ENCODE measurements at places on chromosomes 7 and 10.
A peak's percentile ranks its signal among the peaks of the same experiment; 100 is the strongest.

DNA sequence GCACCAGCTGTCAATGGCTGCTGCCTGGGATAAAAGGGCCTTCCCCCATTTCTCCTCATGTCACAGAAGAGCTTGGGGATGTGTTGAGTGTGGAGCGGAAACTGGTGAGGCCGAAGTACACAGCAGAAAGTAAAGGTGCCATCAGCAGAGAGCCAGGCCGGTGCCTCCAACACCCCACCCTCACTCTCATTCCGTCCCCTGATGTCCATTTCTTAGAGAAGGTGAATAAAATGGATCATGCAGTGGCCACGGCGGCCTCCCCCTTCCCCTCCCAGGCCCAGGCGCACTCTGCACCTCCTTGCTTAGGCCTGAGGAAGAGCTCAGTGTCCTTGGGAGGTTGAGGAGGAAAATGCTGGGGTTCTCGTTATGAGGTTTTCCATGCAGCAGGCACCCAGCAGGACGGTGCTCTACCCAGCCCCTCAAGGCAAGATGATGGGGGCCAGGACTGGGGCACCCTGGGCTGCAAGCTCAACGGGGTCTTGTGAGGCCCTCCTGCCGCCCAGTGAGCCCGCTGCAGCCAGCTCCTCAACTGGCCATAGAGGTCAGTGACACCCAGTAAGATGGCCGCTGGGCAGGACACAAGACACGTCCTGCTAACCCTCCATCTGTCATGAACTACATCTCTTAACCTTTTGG, 163.9 kb downstream of the ADARB2 start:
- DNase-seq = no peak

GRCh38 chr10:88881922-88882645, 2.0 kb downstream of the STAMBPL1 start:
- DNase-seq = no peak

GRCh38 chr10:45446858-45447257, 72.8 kb downstream of the ALOX5 start:
- no peak for DNase-seq

DNA sequence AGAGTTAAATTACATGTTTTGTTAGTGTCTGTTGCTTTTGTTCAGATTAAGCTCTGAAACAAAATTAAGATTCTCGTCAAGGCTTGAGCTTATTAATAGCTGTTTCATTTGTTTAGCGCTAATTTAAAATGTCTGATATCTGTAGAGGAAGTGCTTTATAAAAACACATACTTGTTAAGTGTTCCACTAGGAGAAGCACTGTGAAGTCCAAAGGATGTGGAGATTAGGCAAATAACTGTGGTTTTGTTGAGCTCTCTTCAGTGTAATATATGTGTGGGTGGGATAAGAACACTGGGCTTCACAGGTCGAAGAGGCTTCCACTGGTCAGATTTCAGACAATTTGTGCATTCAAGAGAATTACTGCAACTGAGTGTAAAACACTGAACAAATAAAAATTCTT, 242.0 kb downstream of the AUTS2 start:
- DNase-seq = no peak

DNA sequence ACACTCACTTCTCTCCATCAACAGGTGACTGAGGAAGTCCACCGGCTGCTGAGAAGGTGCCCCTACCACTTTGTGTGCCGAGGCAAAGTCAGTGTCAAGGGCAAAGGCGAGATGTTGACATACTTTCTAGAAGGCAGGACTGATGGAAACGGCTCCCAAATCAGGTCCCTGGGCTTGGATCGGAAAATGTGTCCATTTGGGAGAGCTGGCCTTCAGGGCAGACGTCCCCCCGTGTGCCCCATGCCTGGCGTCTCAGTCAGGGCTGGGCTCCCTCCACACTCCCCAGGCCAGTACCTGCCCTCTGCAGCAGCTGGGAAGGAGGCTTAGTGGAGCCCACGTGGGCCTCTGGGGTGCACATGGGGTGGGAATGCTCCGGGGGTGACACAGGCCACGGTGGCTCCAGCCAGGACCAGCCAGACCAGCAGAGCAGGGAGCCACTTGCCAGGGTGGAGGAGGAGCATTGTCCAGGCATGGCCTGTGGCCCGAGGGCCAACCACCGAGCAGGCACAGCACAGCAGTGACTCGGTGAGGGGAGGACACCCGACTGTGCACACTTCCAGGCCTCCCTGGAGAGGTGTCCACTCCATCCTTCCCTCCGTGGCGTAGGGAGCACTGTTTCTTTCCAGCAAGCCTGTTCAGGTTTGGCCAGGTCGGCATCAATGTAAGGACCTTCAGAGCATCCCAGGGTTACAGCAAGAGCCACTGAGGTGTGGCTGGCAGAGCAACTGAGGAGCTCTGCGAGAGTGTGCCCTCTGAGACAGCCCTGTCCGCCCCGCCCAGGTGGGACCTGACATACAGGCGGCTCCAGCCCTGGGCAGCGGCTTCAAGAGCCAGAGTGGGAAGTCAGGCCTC, 139.7 kb downstream of the ADCY1 start:
- DNase-seq = no peak

DNA sequence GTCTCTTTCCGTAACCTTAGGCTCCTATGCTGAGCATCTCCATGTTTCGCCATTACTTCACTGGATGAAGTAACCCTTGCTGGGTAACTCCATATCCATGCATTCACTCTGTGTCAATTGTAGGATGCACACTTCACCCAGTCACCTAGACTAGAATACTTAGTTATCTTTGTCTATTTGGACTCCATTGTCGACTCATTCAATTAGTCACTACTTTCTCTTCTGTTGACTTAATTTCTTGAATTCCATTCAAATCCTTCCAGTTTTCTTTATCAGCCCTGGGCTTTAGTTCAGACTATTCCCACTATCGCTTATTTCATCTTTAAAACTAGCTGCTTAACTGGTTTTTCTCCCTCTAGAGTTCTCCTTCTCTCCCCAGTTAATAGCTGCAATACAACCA, 111.3 kb upstream of the TNS3 start:
- no peak for DNase-seq

- DNase-seq = no peak
These were observed 246.2 kb upstream of the C7orf33 start for GRCh38 chr7:148344406-148344805.

GRCh38 chr10:76624470-76624869, 1013.1 kb downstream of the KCNMA1 start:
- no peak for DNase-seq

DNA sequence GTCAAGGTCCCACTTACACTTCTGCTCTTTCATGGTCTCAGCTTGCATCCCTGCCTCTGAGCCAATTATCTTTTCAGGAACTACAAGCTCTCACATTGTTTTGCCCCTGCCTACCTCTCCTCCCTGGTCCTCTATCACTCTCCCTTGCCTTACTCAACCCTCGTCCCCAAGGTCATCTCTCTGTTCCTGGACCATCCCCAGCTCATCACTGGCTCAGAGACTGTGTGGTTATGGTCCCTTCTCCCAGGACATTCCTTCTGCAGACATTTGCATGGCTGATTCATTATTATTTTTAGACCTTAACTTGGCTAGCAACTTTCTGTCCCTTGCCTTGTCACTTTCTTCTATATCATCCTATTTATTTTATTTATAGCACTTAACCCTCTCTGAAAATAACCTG, 17.8 kb upstream of the GPAM start:
- DNase-seq = no peak

DNA sequence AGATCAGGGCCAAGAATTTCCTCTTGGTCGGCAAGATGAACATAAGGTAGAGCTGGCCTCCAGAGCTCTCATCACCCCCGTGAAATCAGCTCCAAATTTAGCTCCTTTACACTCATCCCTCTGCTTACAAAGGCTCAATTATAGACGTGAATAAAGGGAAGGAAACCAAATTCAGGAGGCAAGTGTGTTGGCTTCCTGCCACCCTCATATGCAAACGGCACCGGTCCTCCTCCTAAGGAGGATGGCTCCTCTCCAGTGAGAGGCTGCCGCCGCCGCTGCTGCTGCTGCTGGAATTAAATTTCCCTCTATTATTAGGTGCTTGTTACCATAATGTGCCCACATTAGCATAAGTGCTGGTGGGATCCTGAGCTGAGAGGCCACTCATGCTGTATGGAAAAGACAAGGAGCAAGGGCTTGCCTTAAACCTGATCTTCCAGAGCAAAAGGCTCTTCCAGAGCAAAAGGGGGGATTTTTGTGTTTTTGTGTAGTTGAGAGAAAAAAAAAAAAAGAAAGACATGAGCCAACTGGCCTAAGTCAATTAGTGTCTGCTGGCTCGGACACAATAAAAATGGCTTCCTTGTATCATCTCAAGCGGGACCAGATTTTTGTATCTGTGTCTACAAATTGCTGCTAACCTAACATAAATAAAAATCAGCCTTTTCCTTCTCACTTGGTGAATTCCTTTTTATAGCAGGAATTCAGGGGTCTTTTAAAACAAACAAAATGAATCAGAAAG, 68.4 kb downstream of the CDHR3 start:
- no peak for DNase-seq

GRCh38 chr7:46139079-46139478, 218.0 kb upstream of the IGFBP3 start:
- DNase-seq = no peak

GRCh38 chr10:131159771-131160170, 151.8 kb downstream of the TCERG1L start:
- DNase-seq = no peak

DNA sequence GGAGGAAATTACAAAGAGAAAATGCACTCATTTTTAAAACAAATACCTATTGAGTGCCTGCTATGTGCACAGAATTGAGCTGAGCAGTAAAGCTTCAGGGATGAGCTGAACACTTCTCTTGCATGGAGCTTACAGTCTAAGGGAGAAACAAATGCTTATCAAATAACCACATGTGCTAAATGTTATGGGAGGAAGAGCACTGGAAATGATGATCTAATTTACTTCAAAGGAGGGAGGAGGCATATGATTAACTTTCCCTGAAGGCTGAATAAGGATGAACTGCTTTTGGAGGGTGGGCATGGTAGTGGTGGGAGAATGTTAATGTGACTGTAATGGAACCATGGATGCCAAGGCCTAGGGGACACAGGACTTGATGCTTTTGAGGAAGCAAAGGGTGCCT, 168.2 kb downstream of the POU6F2 start:
- no peak for DNase-seq

GRCh38 chr7:66766041-66766440, 25.5 kb downstream of the RABGEF1 start:
- no peak for DNase-seq

GRCh38 chr7:135950972-135951371, 26.2 kb downstream of the MTPN start:
- no peak for DNase-seq

GRCh38 chr7:7595451-7595850, 28.8 kb downstream of the MIOS start:
- DNase-seq = no peak

DNA sequence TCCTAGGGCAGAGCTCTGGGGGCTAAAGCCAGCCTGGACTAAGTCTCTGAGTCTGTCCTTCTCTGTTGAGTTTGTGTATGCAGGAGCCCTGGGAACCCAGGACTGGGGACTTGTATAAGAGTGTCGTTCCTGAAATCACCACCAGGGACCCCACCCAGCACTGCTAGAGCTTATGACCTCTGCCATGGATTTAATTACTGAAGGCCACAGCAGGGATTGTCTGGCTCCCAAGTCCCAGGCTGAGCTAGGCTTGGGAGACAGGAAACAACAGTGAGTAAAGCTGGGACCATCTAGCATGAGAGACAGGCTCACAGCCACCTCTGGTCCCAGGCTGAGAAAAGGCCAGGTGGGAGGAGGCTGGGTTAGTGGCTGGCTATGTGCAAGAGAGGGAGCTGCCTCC, 1.4 kb upstream of the TSPAN15 start:
- peak; percentile 65 for DNase-seq

DNA sequence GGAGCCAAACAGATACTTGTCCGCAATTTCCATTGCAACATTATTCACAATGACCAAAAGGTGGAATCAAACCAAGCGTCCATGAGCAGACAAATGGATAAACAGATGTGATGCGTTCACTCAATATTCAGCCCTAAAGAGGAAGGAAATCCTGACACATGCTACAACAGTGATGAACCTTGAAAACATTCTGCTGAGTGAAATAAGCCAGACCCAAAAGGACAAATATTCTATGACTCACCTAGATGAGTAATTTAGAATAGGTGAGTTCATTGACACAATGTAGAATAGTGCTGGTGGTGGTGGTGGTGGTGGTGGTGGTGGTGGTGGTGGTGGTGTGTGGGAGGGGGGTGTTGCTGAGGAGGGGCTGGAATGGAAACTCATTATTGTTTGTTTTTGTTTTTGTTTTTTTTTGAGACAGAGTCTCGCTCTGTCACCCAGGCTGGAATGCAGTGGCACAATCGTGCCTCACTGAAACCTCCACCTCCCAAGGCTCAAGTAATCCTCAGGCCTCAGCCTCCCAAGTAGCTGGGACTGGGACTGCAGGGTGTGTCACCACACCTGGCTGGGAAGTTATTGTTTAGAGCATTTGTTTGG, 28.6 kb downstream of the SMKR1 start:
- no peak for DNase-seq

DNA sequence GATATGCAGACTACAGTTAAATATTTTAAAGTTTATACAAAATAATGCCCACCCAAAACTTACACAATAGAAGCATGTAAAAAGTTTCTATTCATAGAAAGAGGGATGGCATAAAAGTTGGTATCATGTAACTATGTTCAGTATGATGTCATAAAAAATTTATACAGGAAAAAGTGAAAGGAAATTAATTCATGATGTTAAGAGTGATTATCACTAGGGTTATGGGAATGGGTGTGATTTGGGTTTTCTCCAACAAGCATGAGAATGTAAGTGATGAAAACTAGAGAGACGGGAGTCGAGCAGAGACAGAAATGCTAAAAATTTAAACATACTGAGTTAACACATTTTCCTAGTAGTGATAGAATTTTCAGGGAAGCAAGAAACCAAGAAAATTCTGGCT, 52.7 kb downstream of the GDI2 start:
- no peak for DNase-seq

DNA sequence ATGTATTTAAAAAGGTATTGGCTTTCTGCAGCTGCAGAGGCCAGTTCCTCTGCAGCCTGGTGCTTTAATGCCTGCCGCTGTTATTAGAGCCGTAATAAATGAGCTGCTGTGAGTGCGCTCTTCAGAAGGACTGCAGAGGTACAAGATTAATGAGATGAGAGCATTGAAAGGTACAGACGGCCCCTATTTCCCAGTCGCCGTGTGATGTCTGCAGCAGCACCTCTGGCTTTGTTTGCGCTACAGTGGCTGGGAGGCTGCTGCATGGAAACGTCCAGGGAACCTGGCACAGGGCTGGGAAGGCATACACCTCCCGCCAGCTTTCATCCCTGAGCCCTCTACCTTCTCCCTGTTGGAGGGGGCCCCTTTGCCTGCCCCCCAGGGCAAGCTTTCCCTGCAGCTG, 383.8 kb upstream of the ZMIZ1 start:
- peak; percentile 79 for DNase-seq

GRCh38 chr10:91622601-91623000, 10.3 kb downstream of the PPP1R3C start:
- DNase-seq = no peak

GRCh38 chr7:118995350-118995749, 770.8 kb downstream of the ANKRD7 start:
- no peak for DNase-seq

- no peak for DNase-seq
These were observed 96.1 kb upstream of the ASAH2 start for GRCh38 chr10:50347394-50347802.

GRCh38 chr7:110569486-110570205, 521.3 kb upstream of the LRRN3 start:
- DNase-seq = no peak

- no peak for DNase-seq
These were observed 1119.2 kb downstream of the CNTNAP2 start for GRCh38 chr7:147235645-147236382.

- no peak for DNase-seq
These were observed 5.8 kb downstream of the TCF7L2 start for GRCh38 chr10:112955582-112956421.

- no peak for DNase-seq
These were observed 57.1 kb downstream of the SLIT1 start for GRCh38 chr10:97128516-97129154.

GRCh38 chr10:113454341-113455061, 98.4 kb upstream of the HABP2 start:
- no peak for DNase-seq
